MV-4-11 (cell line): ENCODE measurements at places on chromosomes 7 and 10.
A peak's percentile ranks its signal among the peaks of the same experiment; 100 is the strongest.

DNA sequence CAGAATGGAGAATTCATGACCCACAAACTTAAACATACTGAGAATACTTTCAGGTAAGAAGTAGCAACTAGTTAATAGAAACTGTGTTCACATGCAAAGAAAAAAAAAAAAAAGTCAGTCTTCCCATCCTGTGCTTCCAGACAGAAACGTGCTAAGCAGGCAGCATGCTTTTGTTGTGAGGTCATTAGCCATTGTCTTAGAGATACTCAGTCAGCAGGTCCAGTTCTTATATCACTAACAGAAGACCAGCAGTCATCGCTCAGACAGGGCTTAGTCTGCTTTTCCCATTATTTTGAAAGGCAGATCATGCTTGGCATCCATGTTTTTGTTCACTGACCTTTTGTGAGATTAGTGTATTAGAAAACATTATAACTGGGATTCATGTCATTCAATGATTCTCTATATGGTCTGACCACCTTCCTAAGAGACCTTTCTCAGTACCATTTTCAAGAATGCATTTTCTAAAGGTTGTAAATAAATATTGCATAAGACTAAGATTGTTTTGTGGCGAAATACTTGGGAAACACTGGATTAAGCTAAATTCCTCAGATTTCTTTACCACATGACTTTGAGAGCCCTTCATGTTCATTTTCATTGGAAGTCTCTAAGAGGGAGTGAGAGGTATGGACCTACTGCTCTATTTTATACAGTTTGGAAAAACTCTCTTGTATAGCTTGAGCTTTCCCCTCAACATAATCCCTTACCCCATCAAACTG lies 45.0 kb upstream of the AGBL3 start:
- no peak for DNase-seq

DNA sequence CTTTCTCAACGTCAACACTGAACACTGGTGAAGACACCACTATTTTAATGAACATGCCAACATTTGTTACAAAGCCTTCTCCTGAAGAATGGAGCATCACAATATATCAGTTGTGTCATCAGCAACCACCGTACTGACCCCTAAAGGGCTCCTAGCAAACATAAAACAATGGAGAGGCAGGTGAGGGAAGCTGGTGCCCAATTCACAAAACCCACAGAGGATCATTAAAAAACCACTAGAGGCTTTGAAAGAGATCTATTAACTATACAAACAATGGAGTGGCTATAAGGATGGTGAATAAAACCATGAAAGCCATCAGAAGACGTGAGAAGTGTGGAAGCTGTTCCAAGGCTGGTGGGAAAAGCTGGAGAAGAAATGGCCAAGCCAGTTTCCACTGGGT lies 150.8 kb downstream of the FAM107B start:
- DNase-seq: no peak

DNA sequence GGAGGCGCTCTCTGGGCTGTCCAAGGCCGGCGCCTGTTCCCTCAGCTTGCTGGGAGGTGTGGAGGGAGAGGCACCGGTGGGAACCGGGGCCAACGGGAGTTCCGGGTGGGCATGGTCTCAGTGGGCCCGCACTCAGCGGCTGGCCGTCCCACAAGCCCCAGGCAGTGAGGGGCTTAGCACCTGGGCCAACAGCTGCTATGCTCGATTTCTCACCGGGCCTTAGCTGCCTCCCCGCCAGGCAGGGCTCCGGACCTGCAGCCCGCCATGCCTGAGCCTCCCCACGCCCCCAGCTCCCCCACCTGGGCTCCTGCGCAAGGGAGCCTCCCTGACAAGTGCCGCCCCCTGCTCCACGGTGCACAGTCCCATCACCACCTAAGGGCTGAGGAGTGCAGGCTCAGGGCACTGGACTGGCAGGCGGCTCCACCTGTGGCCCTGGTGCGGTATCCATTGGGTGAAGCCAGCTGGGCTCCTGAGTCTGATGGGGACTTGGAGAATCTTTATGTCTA lies 276.5 kb downstream of the SH2D4B start:
- DNase-seq: no peak

DNA sequence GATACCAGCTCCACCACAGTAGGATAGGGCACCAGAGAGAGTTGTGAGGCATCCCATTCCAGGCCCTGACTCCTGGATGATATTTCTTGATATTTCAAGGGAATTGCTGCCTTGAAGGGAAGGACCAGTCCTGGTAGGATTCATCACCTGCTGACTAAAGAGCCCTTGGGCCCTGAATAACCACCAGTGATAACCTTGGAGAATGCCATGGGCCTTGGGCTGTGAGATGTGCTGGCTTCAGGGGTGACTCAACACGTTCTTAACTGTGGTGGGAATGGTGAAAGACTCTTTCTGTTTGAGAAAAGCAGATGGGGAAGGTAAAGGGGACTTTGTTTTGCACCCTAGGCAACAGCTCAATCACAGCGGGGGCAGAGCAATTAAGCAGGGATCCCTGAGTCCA lies 21.4 kb upstream of the ASZ1 start:
- no peak for DNase-seq

GRCh38 chr7:55498142-55498541 lies 74.2 kb downstream of the VOPP1 start:
- no peak for DNase-seq

DNA sequence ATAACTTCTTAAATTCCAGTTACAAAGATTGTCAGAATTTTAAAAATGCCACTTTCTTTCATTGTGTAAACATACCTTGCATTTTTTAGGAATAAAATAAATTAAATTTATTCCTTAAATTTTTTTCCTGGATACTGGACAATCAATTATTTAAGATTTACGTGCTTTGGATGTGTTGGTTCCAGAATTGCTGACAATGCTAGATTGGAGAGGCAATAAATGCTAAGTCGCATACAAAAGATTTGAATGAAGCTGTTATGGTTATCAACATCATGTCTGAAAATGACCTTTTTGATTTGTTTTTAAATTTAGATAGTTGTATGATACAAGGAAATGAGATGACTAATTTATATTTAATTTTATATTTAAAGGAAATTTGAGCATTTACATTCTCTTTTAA lies 89.2 kb upstream of the SEMA3A start:
- no peak for DNase-seq

DNA sequence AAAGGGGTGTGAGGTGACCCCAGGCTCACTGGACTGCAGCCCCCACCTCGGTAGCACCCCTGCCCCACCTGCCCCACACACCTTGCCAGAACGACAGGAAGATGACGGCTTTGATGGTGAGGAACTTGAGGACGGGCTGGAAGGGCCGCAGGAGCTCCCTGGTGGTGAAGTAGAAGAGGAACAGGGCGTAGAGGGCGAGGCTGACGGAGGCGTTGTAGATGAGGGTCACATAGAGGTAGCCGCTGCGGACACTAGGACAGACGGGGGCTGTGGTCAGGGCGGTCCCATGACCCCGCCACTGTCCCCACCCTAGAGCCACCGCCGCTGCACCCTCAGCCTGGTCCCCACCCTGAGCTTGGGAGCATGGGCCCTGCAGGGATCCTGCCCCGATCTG lies 7.6 kb downstream of the TMEM184A start:
- peak; percentile 32 for DNase-seq

- DNase-seq: no peak
These were observed 174.2 kb downstream of the KMT2E start for GRCh38 chr7:105188201-105188600.

GRCh38 chr10:125160856-125161706 lies 718 bp upstream of the CTBP2 start:
- DNase-seq: peak; percentile 80

DNA sequence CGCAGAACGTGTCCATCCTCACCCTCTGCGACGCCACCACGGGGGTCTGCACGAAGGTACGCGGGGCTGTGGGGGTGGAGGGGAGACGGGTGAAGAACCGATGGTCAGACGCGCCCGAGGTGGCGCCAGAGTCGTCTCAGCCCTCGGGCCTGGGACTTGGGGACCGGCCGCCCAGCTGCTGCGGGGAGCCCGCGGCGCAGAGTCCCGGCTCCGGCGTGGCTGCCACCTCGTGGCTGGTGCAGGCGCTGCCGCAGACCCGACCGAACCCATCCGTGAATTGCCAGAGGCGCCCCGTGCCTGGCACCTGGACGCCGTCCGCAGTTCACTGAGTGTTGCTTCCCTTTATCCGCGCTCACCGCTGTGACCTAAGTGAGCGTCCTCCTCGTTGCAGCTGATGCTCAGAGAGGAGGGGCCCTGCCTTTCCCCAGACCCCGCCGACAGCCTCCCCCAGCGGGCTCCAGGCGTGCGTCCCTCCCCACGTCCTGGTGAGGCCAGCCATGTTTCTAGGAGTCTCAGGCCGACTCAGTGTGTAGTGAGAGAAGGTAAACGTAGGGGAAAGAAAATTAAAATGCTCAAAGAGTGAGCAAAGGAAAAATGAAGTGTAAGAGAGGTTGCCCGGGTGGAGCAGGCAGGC lies 208.7 kb downstream of the PAXIP1 start:
- DNase-seq: no peak

GRCh38 chr10:12825260-12825849 lies 176.2 kb downstream of the CCDC3 start:
- DNase-seq: no peak

DNA sequence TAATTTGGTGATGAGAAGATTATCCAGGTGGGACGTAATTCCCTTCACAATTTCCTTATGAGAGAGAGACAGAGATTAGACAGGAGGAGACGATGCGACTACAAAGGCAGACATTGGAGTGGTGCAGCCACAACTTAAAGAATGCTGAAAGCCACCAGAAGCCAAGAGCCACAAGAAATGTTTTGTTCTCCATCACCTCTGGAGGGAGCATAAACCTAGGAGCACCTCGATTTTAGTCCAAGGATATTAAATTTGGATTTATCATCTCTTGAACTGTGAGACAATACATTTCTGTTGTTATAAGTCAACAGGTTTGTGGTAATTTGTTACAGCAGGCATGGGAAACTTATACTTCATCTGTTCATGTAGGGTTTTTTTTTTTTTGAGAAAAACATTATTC lies 418.9 kb downstream of the DGKB start:
- no peak for DNase-seq

DNA sequence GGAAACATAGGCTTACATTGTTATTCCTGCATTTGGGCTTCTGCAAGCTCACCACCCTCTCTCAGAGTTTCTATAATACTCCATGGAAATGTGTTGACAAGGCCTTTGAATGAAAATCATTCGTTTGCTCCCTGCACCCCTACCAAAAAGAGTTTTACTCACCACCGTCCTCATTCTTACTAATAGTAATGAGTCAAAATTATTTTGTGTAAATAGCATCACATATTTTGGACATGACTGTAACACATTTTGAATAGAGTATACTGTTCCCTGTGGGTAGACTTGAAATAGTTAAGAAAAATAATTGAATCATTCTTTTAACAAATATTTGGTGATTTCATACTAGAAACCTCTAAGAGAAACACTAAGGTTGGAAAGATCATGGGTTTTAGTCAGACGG lies 84.6 kb downstream of the AKAP9 start:
- no peak for DNase-seq

- DNase-seq: no peak
These were observed 61.8 kb downstream of the RNF32 start for GRCh38 chr7:156702399-156702798.

GRCh38 chr7:127536741-127537140 lies 48.7 kb downstream of the GCC1 start:
- DNase-seq: no peak

- no peak for DNase-seq
These were observed 144.5 kb upstream of the NFE2L3 start for GRCh38 chr7:26007510-26007909.

- no peak for DNase-seq
These were observed 141.7 kb downstream of the TWIST1 start for GRCh38 chr7:18975689-18976280.

DNA sequence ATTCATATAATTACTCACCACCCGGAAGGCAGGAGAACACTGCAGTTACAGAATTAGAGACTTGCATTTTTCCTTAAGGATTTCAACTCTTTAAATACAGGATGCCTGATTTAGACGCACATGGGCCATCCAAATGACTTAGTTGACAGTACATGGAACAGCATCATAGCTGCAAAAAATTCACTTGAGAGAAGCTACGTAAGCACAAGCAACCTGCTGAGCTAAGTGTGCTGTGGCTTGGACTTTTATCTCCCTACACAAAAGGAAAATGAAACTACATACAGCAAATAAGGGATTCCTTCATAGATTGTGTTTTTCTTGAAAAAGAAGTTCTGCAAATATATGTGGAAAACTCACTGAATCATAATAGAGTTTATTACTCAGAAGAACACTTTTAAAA lies 152.6 kb downstream of the POU6F2 start:
- DNase-seq: no peak

DNA sequence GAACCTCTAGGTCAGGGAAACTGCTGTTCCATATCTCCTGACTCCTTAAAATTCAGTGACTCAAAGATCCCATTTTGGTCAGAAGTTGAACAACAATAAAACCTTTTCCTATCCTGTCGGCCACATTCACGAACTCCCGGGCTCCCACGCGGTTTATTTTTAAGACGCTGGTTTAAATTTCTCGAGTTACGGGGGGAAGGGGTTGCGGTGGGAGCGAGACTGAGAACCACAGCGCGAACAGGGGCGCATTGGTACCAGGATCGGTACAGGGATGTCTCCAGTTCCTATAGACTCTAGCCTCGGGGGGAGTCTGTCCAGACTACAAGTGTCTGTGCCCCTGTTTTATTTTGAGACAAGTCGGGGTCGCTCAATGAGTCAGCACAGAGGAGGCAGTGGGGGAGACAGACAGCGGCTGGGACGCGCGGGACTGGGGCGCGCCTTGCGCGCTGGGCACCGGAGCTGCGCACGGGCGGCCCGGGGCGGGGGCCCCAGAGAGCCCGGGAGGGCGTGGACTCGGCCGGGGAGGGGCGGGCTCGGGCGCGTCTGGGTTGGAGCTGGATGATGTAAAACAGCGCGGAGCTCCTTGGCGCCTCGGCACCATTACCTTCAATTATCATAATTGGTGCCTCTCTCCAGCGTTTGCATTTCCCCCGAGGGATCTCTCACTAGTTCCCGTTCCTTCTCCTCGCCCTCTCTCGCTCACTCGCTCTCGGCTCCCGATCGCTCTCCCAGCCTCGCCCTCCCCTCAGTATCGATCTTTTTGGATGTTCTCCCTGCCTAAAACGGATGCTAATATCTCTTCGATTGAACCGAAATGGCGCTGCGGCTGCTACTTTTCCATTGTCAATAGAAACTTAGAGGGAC lies 8.7 kb upstream of the BAMBI start:
- DNase-seq: no peak

GRCh38 chr7:151428378-151429236 lies 11.3 kb downstream of the CRYGN start:
- peak; percentile 3 for DNase-seq

- DNase-seq: no peak
These were observed 149.1 kb upstream of the PRKCQ start for GRCh38 chr10:6729071-6729774.

DNA sequence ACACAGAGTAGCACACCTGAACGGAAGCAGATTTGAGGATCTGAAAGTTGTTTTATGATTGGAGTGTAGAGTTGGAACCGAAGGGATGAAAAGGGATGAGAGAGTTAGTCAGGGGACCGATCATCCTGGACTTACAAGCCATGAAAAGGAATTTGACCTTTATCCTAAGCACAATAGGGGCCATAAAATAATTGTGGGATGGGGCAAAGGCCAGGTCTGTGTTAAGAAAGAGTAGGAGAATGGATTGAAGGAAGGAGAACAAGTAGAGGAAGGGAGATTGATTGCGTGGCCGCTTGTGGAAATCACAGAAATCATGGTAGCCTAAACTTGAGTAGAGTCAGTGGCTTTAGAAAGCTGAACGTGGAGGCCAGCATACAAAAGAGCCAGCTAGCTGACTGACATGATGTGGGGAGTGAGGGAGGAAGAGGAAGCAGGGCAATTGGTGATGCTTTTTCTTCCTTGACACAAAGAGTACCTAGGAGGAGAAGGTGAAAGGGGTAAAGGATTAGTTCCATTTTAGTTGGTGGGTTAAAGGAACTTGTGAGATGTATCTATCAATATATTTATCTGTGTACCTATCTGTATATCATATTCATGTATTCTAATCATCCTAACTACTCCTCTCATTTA lies 67.1 kb upstream of the RPA3 start:
- no peak for DNase-seq
